SK-N-SH (cell line): ENCODE measurements at places on chromosomes 4 and X. TPM values are rescaled to one million over a fixed set of nuclear protein-coding genes. Genes with fewer than 3 reads are reported as not detected.

Gene FOXR2
- polyA plus RNA-seq: 3.4 and 6.3 TPM in 2 replicates

Gene PRICKLE3
- polyA plus RNA-seq: 0.07 TPM in 1 of 2 replicates, not detected in the other

Gene RASSF6
- polyA plus RNA-seq: not detected in 2 replicates

Gene XAGE2
- 0.13 TPM in 1 of 2 replicates, not detected in the other for polyA plus RNA-seq

Gene CDKL2
- 0.41 and 0.58 TPM in 2 replicates for polyA plus RNA-seq

Gene ARMCX4
- polyA plus RNA-seq: 3.7 and 3.8 TPM in 2 replicates

Gene MXRA5
- polyA plus RNA-seq: 5.3 and 7.9 TPM in 2 replicates

- DNase-seq: no peak
These were observed 139.9 kb upstream of the ATP6AP2 start for GRCh38 chrX:40440866-40441265.

GRCh38 chrX:131821945-131822622 is 201.0 kb upstream of the STK26 start:
- peak; percentile 67 for DNase-seq

GRCh38 chrX:36753602-36754001 is 254.6 kb upstream of the FAM47C start:
- DNase-seq: no peak

DNA sequence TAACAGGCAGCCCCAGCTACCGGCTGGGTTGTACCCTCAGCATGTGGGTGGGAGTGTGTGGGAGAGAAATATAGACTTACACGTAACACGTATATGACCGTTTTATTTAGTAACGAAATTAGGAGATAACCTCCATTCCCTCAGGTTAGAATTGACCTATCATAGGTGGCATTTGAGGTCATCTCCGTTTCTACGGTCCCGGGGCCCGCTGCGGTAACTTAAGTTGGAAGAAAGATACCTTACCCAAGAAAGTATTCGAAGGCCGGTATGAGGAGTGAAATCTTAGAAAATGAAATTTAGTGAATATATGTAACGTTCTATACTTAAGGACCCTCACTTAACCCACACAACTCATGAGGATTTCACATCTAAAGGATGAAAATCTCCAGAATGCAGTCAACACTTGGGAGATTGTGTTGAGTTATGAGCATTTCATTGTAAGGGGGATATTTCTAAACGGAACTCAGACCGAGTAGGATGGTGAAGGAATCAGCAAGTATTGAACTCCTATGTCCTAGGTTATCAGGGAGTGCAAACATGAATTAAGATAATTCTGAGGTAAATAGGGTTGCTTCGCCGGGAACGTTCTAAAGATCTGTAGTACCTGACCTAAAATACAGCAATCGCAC is 891 bp downstream of the CISD2 start:
- no peak for DNase-seq

DNA sequence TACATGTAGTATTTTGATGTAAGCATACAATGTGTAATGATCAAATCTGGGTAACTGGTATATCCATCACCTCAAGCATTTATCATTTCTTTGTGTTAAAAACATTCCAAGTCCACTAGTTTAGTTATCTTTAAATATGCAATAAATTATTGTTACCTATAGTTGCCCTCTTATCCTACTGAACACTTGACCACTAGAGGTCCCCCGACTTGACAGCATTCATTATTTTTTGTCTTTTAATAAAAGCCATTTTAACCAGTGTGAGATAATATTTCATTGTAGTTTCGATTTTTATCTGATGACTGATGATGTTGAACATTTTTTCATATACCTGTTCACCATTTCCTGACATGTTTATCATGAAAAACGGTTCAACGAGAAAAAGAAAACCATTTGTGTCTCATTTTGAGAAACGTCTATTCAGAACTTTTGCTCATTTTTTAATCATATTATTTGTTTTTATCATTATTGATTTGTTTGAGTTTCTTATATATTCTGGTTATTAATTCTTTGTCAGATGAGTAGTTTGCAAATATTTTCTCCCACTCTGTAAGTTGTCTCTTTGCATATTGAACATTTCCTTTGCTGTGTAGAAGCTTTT is 199.0 kb upstream of the CXXC4 start:
- peak; percentile 11 for DNase-seq

DNA sequence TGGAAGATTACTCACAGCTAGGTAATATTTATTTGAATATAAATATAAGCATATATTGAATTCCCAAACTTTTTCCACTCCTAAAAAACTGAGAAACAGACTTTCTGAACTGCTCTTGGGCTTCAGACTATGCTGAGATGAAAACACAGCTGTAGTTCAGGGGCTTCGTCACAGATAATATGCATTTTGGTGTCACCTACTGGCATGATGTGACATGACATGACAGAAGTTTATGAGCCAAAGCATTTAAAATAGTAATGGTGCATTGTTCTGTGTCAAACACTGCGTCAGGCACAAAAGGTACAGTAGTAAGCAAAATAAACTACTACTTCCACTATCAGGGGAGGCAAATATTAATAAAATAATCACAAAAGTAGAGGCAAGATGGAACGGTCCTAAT is 171.3 kb downstream of the BTC start:
- peak; percentile 5 for DNase-seq

GRCh38 chr4:125316401-125316790 is 1.6 kb downstream of the FAT4 start:
- DNase-seq: peak; percentile 39

DNA sequence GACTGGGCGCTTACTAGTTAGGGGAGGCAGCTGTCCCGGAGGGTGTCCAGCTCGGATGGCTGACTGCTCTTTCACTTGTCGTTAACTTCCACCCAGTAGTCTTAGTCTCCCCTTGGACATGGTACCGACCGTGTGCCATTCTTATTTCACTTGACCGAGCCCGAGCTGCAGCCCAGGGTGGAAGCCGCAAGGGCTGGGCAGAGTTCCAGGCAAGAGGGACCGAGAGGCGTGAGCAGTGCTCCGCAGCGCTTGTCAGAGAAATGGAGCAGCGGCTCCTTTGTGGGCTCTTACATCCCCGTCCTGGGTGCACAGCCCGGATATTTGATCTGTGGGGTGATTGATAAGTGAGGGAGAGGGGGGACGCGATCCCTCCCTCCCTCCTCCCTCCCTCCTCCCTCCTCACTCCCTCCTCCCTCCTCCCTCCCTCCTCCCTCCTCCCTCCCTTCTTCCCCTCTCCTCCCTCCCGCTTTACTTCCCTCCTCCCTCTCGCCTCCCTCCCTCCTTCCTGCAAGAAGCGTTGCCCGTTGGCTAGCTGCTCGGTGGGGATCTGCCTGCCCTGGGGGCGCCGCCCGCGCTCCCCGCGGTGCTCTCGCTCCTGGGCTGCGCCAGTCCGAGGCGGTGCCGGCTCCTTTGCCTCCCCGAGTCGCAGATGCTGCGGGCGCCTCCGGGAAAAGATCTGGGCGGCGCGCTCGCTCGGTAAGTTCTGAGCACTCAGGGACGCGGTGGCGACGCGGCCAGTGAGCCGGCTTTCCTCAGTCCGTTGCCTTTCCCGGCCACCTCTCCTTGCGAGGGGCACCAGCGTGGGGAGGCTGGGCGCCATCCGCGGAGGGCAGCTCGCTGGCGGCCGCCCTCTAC is at the start of gene SLITRK2:
Gene SLITRK2 (plus strand): TSS at position 499 of the 855 bp plus-strand sequence. CDS start 4,597 bp downstream, outside the sequence.
- no peak for DNase-seq

DNA sequence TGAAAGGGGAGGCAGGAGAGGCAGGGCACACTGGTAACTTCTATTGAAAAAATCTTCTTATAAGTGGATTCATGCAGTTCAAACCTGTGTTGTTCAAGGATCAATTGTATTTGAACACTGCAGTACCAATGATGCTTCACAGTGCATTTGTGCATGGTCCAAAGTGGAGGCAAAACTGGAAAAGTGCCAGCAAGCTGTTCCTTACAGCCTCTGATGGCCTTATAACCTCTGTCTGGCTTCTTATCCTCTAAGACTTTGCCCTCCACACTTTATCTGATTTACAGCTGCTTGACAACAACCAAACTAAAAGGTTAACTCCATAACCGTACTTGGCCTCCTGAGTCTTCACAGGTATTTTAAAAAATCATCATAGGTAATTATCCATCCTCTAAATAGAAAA is 40.4 kb downstream of the MAGEB17 start:
- DNase-seq: no peak

GRCh38 chr4:145583191-145584055 is 35.8 kb upstream of the MMAA start:
- no peak for DNase-seq

GRCh38 chr4:64598066-64598465 is 188.8 kb upstream of the TECRL start:
- DNase-seq: no peak

DNA sequence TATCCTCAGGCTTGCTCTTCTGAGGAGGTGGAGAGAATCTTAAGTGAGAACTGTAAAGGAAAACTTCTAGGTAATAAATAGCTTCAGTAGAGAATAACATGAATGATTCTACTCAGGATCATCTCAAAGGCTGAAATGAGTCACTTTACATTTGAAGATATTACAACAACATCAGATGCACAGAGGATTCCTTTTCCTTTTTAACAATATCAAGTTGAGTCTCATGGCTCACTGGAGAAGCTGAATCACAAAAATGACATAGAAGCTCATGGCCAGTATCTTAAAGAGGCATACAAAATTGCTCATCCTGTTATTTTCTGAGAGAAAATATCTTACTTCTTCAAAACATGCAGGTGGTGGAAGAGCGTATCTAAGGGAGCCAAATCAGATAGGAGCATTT is 72.5 kb upstream of the EMCN start:
- no peak for DNase-seq

DNA sequence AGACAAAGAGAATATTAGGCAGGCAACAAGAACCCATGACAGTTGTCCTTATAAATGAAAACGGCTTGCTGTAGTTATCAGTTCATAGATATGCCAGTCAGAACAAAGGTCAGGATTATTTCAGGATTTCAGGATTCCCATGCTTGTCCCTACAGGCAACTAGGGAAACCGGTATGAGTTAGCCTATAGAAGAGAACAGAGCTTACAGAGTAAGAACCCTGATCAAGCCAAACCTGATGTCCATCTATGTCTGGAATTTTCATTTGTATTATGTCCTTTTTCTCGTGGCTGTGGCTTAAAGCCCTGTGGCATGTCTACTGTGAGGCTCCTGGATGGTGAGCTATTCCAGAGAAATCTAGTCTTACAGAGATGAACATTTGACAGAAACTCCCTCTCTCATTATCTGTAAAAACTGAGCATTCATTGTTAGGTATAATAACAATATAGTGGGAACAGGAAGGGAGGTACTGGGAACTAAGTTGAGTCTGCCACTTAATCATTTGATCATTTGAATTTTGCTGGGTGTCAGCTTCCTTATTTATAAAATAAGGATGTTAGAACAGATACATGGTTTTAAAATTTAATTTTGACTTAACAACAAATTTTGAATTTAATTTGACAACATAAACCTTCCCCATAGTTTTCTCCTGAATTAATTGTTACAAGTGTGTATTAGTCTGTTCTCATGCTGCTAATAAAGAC is 129.5 kb upstream of the KLF3 start:
- DNase-seq: no peak

- no peak for DNase-seq
These were observed 75.0 kb downstream of the PARM1 start for GRCh38 chr4:75007891-75008290.

DNA sequence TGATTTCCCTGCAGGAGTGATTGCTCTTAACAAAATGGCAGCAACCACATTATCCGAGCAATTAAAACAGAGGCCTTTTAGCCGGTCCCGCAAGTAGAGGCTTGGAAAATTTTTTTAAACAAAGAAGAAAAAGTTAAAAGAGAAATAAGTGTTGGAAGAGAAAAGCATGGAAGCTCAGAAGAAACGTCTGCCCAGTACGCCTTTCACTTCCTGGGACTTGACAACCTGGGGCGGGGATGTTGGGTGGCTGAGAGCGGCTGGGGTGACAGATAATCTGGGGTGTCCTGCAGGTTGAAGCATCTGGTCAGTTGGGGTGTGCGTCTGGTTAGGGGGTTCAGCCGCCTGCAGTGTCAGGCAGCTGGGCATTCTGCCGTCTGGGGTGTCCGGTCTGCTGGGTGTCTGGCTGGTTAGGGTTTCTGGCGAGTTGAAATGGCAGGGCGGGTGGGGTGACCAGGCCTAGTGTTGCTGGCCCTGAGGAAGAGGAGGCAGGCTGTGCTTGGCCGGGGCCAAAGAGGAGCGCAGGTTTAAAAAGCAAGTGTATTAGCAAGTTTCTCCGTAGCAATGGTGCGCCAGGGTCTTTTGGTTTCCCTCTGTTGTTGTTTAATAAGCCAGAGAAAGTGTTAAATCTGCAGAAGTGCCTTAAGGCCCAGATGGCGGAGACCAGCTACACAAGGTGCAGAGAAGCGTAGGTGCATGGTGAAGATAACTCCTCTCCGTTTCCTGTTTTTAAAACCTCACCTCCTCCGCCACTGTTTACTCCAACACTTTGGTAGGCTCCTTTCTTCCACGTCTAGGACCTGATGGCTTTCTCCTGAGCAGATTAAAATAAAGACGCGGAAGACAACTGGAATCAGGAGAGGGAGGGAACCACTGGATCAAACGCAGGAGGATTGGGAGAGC is 5.6 kb downstream of the HAND2 start:
- DNase-seq: peak; percentile 42

- DNase-seq: no peak
These were observed 3.1 kb upstream of the SLC6A8 start for GRCh38 chrX:153684467-153685155.

DNA sequence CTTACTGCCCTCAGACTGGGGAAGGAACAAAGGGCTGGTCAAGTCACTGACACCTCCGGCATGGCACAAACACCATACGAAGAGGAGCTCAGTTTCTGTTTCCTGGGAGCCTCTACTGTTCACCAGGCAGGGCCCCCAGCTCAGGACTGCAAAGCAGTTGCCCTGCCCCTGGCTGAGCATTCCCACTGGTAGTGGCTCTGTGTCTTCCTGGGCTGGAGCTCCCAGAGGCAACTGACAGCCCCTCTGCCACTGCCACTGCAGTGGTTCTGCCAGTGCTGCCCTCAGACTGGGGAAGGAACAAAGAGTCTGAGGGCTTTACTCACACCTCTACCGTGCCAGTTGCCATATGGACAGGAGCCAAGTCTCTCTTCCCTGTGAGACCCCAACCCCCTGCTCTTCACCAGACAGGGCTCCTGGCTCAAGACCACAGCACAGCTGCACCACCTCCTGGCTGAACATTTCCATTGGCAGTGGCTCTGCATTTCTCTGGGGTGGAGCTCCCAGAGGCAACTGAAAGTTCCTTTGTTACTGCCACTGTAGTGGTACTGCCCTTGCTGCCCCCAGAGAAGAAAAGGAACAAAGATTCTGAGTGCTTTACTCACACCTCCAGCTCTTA is 67.9 kb downstream of the SMARCA5 start:
- DNase-seq: no peak

DNA sequence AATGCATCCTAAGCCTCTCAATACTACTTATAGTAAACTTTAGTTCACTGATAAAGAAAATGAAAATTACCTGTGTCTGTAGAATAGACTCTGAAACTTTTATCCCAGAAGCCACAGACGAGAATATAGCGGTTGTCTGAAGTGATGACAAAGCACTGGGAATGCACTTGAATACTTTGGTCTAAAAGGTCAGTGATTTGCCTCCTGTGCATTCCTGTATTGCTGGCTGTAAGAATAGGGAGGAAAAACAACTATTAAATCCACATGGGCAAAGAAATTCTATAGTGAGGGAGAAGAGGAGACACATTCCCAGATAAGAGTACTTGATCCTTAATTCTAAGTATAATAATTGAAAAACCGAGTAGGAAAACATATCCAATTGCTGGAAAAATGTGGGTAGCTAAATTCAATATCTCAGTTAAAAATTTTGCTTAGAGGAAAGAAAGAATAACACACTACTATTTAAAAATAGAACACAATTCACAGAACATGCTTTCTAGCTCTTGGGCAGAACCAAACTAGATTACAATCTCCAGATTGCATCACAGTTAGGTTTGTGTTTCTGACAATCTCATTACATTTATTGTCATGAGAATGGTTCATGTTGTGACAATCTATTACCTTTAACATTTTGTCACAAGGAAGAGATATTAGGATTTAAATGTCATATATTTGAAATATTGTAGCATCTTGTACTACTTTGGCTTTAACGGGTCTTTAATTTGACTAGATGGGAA is 232.1 kb downstream of the DCLK2 start:
- DNase-seq: no peak
